ENCODE measurements at places on chromosomes 6 and 20.

DNA sequence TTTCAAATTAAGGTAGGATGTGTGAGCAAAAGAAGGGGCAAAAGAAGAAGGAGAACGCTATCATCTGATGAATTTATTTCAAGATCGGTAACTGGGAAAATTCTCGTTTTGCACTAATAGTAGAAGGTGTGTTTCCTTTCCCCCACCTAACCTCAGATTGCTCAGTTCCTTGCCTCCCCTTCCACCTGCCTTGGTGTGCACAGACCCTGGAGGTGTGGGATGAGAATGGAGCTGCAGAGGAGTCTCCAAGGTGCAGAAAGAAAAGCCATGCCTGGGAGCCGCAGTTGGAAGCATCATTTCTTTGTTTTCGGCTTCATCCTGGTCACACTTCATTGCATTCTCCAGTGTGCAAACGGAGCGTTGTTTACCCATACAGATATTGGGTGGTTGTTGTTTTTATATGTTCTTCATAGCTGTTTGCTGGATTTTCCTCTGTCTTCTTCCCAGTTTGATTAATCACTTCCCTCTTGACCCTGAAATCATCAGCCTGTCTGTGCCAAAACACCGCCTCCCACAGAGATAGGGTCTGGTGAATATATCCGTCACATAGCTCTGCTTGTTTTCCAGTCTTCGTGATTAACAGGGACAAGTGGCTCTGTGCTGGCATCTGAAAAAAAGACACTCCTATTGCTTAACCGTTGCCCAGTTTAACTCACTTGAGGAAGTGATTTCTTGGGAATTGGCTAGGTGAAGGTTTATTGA lies 40.2 kb upstream of the NEDD9 start:
- no peak for DNase-seq

GRCh38 chr20:49635166-49635565 lies 67.2 kb upstream of the PTGIS start:
- no peak for DNase-seq

DNA sequence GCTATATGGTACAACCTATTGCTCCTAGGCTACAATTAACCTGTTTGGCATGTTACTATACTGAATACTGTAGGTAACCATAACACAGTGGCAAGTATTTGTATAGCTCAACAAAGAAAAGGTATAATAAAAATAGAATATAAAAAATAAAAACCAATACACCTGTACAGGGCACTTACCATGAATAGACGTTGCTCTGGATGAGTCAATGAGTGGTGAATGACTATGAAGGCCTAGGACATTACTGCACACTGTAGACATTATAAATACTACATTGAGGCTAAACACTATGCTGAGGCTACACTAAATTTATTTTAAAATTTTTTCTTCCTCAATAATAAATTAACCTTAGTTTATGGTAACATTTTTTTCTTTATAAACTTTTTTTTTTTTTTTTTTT lies 18.6 kb downstream of the ELOVL5 start:
- no peak for DNase-seq

DNA sequence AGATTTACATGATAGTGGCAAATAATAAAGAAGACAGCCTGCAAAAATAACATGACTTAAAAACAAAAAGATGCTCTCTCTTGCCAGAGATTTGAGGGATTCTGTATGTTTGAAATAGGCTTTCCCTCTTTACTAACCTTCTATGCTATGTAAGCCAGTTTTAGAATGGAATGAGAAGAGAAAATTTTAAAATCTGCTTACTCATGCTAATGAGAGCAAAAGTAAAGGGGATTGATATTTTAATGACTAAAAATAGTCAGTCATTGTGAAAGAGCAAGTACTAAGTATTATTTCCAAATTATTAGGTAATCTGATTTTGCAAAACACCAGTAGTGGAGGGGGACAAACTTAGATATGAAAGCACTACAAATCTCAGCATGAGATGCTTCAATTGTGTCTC lies 563.3 kb upstream of the ADGRB3 start:
- DNase-seq: no peak
